Kidney tubule cell (primary cell): ENCODE measurements at places on chromosomes 7 and 10.
A peak's percentile ranks its signal among the peaks of the same experiment; 100 is the strongest.

DNA sequence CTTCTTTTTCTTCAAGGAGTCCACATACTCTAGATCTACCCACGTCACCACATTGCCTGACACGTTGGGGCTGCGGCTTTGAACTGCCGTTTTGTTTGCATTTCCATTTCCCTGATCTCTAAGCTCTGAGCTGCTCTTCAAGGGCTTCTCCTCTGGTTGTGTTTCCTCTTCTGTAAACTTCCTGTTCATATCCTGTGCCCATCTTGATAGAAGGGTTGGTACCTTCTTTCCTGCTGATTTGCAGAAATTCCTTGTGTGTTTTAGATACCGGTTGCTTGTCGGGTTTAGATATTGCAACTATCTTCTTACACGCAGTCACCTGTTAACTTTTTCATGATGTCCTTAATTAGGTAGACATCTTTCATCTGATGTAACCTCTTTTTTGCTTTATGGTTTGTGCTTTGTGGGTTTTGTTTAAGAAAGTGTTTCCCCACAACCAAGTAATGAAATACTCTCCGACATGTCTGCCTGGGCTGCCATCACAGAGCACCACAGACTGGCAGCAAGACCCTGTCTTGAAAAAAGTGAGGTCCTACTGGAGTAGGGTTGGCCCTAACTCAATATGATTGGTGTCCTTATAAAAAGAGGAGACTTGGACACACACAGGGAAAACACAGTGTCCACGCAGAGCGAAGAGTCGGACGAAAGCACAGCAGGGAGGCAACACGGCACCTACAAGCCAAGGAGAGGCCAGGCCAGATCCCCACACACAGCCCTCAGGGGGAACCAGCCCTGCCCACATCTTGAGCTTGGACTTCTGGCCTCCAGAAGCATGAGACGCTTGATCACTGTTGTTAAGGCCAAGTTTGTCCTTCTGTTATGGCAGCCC is 99.1 kb upstream of the PDGFA start:
- DNase-seq, result no peak

GRCh38 chr10:14592026-14592425 is 182.7 kb downstream of the FAM107B start:
- DNase-seq, result peak; percentile 43

- no peak for DNase-seq
Measured at GRCh38 chr7:1251796-1252539, 19.3 kb downstream of the UNCX start.

- no peak for DNase-seq
Measured at GRCh38 chr7:12161146-12161545, 49.9 kb upstream of the TMEM106B start.

- no peak for DNase-seq
Measured at GRCh38 chr7:90648107-90648506, 52.0 kb downstream of the CDK14 start.

- peak; percentile 89 for DNase-seq
Measured at GRCh38 chr7:142349670-142350405, 92.0 kb upstream of the PRSS58 start.

GRCh38 chr7:2936891-2937580 is 92.9 kb upstream of the GNA12 start:
- DNase-seq, result no peak

DNA sequence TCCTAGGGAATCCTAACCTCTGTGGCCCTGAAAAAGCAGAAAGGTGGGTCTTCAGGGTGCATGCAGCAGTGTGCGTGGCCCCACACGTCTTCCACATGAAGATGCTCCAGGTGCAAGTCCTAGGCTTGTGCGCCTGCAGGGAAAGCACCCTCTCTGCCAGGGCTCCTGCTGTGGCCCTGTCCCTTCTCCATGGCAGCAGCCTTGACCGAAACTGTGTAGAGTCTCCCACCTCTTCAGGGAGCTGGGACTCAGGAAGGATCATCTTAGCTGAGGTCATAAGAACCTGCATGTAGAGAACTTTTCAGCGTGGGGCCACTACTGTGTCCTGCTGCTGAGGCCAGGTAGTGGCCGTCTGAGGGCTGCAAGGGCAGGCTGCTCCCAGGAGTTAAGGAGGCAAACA is 6.3 kb upstream of the CSGALNACT2 start:
- DNase-seq, result no peak

GRCh38 chr7:43307522-43307921 is 195.1 kb downstream of the HECW1 start:
- DNase-seq, result no peak

- peak; percentile 69 for DNase-seq
Measured at GRCh38 chr10:30591249-30591670, 38.3 kb downstream of the LYZL2 start.

GRCh38 chr7:22640269-22640668 is 86.7 kb upstream of the IL6 start:
- DNase-seq, result no peak

- DNase-seq, result no peak
Measured at GRCh38 chr7:46390042-46390441, 469.0 kb upstream of the IGFBP3 start.

- no peak for DNase-seq
Measured at GRCh38 chr7:90536449-90536848, 59.7 kb upstream of the CDK14 start.

DNA sequence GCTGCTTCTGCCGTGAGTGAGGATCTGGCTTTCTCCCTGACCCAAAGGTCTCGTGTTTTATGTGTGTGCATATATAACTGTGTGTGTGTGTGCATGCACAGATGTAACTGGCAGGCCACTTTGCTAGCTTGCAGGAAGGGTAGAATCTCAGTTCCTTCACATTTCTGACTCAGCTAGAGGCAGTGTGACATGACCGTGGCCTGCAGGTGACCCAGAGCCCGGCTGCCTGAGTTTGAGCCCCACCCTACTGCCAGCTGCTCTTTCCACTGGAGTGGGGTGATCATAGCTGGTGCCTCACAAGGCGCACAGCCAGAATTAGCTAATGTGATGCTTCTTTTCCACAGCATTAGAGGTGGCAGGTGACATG is 9.3 kb upstream of the MYL7 start:
- DNase-seq, result peak; percentile 30

DNA sequence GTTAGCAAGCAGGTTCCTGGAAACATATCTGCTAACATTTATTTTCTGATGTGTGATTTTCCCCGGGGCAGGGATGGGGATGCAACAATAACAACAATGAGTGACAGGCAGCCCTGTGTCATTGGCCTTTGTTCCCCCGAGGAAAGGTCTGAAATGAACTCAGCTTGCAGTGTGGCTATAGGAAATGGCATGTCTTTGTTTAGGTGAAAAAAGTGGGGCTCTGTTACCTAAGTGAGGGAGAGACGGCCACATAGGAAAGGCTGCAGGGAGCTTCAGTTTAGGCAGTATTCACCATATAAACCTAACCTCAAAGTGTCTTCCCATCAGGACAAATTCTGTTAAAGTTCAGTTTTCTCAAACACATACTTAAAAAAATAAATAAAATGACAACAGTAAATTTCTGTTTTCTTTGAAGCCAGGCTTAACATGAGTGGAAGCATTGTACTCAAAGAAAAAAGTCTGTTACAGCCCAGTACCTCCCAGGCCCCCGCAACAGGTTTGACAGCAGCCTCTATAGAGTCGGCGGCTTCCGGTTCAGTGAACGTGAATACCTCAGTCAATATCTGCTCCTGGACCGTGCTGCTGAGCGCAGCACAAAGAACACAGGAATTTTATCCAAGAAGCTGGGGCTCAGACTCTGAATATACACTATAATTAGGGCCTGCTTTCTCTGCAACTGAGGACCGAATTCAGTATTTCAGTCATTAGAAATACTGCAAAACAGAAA is 168.3 kb downstream of the GLI3 start:
- peak; percentile 13 for DNase-seq

DNA sequence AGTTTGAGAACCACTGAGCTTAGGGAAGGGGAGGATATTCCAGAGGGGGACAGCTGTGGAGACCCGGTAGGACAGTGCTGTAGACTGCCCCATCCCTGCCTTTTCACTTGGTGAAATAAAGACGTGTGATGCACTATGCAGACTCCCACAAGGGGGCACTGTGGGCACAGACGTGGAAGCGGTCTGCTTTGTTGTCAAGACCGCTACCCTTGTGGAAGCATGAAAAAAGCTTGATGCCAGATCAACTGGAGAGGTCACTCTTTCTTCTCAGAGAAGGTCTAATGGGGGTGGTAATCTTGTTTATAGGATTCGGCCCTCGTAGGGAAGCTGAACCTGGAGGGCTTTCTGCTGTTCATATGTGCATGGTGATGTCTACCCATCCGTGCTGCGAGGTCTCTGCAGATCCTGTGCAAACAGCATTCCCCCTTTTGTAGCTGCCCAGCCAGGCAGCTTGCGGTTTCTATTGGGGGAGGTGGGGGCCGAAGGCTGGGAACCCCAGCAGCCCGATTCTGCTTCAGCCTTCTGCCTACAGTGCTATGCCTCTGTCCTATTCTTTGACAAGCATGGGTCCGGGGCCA is 13.7 kb downstream of the RPS24 start:
- DNase-seq, result peak; percentile 79

GRCh38 chr10:621981-622740 is 67.3 kb downstream of the DIP2C start:
- DNase-seq, result no peak

DNA sequence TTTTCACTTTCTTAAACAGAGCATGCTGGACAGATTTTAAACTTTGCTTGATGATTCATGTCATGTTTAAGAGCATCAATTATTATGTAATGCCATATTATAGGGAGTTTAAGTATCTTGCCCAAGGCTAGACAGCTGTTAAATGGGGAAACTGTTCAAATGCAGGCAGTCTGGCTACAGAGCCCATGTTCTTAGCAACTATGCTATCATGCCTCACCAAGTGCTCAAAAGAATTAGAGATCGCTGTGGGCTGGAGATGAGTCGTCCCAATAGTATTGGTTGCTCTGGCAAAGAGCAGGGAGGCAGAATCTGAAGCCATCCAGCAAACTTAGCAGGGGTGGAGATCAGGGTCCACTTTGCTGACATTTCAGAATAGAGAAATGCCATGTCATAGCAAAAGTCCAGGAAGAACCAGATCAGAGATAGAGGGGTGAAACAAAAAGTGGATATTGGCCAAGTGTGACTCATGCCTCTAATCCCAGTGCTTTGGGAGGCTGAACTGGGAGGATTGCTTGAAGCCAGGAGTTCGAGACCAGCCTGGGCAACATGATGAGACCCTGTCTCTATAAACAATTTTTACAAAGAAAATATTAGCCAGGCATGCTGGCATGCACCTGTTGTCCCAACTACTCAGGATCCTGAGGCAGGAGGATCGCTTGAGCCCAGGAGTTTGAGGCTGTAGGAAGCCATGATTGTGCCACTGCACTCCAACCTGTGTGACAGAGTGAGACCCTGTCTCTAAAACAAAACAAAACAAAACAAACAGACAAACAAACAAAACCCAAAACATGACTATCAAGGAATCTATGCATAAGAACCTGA is 57.8 kb downstream of the BAMBI start:
- DNase-seq, result peak; percentile 96

DNA sequence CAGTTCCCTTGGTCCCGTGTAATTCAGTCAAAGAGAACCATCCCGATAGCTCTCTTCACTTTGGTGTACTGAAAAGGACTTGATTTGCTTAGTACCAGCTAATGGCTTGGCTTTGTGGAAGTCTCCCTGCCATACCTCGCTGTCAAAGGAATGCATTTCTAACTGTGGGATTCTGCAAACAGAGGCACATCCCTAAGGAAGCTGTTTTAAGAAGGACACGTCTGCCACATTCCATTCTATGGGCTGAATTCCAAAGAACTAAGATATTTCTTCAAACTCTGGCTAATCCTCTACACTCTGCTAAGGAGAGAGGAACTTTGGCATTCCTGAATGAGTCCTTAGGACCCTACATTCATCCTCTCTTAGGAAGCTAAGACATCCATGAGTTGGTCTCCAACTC is 327.9 kb downstream of the SFMBT2 start:
- no peak for DNase-seq

GRCh38 chr7:102973096-102973802 is 60.4 kb downstream of the LRRC17 start:
- DNase-seq, result no peak

- no peak for DNase-seq
Measured at GRCh38 chr10:126222736-126223511, 165.4 kb downstream of the ADAM12 start.

DNA sequence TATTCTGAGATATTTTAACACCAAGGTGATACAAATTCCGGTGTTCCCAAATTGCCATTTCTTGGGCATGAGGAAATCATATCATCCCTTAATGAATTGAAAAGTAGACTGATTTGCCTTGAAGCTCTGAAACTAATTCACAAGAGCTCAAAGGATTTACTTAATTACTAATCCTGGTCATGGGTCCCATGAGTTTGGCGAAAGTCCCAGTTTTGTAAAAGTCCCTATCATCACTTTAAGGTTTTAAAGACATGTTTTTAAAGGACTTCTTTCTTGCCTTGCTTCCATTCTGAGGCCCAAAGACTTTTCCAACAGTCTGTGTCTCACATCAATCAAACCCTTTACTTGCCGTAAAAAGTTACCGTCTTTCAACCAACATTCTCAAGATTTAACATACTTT is 377.9 kb downstream of the DNAJB9 start:
- DNase-seq, result no peak

DNA sequence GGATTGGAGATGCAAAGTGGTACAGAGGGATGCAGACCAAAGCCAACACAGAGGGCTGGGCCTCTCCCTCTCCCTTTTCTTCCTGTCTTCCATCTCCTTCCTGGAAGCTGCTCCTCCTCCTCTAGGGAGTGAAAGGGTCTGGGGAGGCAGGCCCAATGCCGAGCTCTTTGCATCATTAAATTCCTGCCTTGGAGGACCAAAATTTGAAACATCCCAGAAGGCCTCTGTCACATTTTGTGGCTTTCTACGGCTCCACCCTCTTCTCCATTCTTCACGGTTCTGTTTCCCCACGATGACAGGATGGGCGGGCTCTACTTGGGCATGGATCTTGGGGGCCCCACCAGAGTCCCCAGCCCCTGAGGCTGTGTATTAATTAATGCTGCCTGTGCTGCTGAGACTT is 76.4 kb downstream of the NEURL1 start:
- no peak for DNase-seq

DNA sequence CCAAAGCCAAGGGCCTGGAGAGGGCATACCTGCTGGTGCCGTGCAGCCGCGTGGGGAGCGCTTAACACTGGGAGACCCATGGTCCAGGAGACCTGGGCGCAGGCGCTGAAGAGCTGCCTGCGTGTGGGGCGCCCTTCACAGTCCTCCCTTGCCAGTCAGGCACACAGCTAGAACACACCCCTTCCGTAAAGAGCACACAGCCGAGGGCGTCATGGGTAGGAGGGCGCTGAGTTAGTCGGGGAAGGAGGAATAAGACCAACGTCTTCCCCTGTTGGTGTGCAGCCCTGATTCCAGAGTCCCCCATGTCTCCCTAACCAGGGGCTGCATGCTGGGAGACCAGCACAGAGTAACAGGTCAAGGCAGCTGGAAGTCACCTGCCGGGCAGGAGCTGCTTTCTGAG is 273.9 kb downstream of the USP6NL start:
- DNase-seq, result no peak

GRCh38 chr7:43211693-43212092 is 99.2 kb downstream of the HECW1 start:
- peak; percentile 75 for DNase-seq

- no peak for DNase-seq
Measured at GRCh38 chr10:71368643-71369042, 28.1 kb upstream of the CDH23 start.

GRCh38 chr7:129646369-129647021 is 35.0 kb downstream of the NRF1 start:
- no peak for DNase-seq
